Activated CD4-positive, alpha-beta T cell treated with anti-CD3 and anti-CD28 coated beads, Interleukin-2, amount 50 U/mL, for 48 hours (primary cell): ENCODE measurements at places on chromosomes 3 and 15.

DNA sequence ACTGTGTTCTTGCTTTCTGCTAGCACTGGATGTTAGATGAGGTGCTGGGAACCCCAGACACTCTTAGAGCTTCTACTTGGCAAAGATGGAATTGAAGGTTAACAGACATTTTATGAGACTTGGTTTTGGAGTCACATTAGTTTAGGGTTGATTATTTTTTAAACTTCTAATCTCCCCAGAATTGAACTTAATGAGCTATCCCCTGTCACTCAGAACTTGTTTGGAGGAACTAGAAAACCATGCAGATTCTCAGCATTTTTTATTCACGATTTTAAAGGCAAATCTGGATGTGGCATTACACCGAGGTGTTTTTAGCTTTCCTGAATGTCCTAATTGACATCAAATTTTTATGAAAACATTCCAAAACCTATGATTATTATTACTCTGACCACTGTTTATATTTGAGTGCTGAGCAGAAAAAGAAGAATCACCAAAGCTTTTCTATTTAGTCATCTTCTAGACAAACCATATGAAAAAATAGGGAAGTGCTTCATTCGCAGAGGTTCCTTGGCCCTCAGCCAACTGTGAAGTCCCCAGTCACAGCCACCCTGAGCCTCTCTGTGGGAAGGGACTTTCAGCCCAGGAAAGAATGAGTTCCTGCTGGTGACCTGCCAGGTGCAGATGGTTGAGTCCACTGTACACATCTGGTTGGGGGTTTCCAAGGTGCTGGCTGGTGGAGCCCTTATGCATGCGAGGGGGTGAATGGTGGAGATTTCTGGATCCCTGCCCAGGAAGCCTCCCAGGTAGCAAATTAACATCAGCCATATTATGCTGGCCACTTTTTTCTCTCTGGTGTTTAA, 196.0 kb upstream of the TOPAZ1 start:
- no peak for DNase-seq

GRCh38 chr15:56832125-56832524, 86.3 kb upstream of the TCF12 start:
- no peak for DNase-seq

- DNase-seq: no peak
Measured at GRCh38 chr15:74252721-74253120, 16.6 kb downstream of the CCDC33 start.

- no peak for DNase-seq
Measured at GRCh38 chr3:188169830-188170455, 16.0 kb downstream of the LPP start.

DNA sequence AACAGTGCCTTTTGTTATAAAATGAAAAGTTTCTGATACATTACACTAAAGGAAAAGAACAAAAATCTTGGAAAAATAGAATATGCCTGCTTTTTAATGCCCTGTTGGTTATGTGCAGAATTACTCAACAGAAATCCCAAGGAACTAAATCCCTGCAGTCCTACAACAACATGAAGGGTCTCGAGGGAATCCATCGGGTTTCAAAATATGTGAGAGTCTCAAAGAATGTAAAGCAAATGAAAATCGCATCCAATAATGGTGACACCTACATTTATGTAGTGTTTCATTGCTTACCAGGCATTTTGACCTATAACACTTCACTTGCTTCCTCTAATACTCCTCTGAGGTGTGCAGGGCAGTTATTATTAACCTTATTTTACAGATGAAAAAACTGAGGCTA, 411.3 kb downstream of the FOXP1 start:
- no peak for DNase-seq

GRCh38 chr3:65796676-65797075, 242.0 kb downstream of the MAGI1 start:
- no peak for DNase-seq

DNA sequence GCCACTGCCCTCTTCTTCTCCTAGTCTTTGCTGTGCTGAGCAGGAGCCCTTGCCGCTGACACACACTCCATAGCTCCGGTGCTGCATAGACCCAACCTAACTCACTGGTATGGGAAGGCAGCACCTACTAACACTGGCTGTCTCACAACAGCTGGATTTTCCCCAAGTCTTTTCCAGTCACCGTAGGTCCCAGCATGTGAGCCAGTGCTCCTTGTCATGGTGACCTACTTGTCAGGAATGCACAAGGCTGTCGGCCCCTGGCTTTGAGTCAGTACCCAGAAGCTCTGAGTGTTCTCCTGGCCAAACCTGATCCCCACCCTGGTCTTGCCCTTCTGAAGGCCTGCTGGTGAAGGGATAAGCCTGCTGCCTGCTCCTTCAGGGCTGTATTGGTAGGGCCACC, 25.7 kb downstream of the AMOTL2 start:
- no peak for DNase-seq

- no peak for DNase-seq
Measured at GRCh38 chr3:48065035-48065434, 48.8 kb upstream of the MAP4 start.

DNA sequence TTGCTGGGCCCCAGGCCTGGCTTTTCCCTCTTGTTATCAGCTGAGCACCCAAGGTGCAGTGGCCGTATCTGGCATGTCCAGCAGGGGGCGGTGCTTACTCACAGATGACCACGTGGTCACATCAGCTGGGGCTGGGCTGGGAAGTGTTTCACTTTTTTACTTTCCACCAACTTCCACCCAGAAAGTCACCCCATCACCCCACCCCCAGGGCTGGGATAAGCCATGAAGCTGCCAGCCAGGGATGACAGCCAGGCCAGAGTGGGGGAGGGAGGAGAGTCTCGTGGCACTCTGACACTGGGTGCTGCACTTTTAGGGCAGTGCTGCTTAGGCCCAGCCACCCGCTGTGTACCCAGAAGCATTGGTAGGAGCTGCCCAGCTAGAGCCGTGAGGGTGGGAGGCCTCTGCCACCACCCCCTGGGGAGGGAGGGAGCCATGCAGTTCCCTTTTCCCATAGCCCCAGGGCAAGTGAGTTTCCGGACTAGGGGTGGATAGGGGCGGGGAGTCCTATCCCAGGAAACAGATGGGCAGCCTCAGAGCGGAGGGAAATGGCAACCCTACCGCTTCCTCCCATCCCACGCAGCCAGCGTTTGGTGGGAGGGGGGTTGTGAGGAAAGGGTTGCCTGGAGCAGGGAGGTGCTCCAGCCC, 6.1 kb downstream of the PPCDC start:
- peak; percentile 94 for DNase-seq

DNA sequence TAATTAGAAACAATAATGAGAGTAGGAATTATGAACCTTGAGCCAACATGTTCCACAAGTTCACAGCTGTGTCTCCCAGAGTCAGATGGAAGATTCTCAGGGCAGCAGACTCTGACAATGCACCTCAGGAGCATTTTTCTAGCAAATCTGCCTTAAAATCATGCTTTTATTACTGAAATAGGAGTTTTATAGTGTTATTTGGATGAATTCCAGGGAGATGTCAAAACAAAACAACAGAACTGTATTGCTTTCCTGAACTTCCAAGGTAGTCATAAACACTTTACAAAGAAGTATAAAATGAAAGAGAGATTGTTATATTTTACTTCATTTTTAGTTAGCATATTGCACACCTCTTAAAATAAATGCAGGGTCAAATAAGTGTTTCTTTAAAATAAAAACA, 77.0 kb downstream of the P3H2 start:
- no peak for DNase-seq

DNA sequence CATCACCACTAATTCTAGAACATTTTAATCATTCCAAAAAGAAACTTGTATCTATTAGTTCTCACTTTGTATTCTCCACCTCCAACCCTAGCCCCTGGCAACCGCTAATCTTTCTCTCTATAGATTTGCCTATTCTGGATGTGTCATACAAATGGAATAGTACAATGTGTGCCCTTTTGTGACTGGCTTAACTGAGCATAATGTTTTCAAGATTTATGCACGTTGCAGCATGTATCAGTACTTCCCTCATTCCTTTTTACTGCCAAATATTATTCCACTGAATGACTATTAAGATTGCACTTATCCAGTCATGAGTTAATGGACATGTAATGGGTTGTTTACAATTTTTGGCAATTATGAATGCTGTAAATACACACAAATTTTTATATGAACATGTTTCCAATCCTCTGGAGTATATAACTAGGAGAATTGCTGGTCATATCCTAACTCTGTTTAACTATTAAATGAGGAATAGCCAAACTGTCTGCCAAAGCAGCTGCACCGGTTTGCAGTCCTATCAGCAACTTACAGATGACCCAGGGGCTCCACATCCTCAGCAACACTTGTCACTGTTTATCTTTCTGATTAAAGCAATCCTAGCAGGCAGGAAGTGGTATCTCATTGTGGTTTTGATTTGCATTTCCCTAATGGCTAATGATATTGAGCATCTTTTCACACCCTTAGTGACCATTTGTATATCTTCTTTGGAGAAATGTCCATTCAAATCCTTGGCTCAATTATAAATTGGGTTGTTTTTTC, 42.9 kb downstream of the DCUN1D1 start:
- no peak for DNase-seq

DNA sequence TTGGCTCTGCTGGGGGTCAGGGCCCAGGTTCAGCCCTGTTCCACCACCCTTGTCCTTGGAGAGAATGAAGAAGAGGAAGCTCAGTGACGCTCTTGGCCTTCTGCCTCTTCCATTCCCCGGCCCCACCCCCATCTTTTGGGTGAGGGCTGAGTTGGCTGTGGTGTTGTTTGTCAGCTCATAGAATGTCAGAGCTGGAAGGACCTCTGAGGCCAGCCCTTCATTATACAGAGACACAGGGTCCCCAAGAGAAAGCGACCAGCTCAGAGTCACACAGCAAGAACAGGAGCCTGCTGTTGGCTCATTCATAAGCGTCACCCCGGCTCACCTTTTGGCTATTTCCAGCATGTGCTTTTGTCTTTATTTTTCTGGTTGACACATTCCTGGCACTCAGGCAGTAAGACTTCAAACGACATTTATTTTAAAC, 68.2 kb downstream of the AAGAB start:
- DNase-seq: no peak

DNA sequence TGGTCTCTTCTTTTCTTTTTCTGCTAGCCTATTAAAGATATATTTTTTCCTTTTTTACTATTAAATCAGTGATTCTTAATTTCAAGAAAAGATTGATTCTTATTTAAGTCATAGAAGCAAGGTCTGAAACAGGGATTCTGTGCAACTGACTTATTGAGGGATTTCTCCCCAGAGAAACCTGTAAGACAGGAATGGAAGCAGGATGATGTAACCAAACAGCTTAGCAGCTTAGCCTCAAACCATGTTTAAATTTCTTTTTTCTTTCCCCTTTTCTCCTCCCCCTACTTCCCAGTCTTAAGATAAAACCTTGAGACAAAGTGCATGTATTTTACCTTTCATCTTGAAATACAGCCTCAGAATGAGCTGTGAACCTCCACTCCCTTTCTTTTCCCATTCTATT, 322.8 kb downstream of the NEK10 start:
- DNase-seq: no peak

- DNase-seq: no peak
Measured at GRCh38 chr3:118229196-118229595, 805.5 kb downstream of the IGSF11 start.

- DNase-seq: no peak
Measured at GRCh38 chr15:42009022-42009421, 11.8 kb downstream of the PLA2G4E start.

DNA sequence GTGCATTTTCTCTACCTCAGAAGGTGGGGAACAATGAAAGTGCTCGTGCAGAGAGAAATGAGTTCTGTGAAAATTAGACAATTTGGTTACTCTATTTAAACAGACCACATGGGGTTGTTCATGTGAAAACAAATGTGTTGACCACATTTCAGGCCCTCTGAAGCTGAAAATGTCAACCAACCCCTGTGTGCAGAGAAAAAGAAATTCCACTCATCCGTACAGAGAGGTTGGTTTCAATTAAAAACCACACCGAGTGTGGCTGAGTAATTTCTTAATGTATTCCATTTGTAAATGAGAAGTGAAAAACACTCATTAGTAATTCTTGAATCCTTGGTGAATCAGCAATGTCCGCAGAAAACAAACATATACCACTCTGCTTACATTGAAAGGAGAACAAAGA, 46.9 kb upstream of the SLC7A14 start:
- DNase-seq: no peak

DNA sequence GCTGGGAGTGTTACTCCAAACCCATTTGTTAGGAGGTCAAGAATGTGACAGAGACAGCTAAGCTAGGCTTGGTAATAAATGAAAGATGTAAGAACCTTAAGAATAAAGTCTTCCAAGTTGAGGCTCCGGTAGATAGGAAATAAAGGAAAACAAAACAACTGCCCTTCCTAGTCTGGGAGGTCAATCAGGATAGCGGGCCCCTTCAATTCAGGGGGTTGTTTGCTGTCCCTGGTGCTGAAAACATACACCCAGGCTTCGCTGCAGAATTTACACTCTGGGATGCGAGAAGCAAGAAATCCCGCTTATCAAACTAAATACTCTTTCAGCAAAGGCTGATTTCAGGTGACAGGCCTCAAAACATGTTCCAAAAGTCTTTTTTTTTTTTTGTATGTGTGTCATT, 393.4 kb downstream of the NTRK3 start:
- no peak for DNase-seq

DNA sequence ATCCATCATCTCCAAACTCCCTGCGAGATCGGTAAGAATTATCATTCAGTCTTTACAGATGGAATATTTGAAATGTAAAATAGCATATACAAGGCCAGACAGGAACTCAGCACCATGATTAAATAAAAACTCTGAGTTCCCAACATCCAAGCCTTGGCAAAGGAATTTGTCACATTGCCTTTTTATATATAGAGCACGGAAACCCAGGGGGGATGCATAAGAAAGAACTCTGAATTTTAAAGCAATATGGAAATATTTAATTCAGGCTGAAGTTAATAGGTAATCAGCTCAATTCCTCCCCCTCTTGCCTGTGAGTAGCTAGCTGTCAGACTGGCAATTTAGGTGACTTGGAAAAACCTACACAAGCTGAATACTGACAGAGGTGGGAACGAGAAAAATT, 217.9 kb upstream of the KCNMB2 start:
- no peak for DNase-seq

- no peak for DNase-seq
Measured at GRCh38 chr3:94362393-94362792, 299.5 kb downstream of the NSUN3 start.

DNA sequence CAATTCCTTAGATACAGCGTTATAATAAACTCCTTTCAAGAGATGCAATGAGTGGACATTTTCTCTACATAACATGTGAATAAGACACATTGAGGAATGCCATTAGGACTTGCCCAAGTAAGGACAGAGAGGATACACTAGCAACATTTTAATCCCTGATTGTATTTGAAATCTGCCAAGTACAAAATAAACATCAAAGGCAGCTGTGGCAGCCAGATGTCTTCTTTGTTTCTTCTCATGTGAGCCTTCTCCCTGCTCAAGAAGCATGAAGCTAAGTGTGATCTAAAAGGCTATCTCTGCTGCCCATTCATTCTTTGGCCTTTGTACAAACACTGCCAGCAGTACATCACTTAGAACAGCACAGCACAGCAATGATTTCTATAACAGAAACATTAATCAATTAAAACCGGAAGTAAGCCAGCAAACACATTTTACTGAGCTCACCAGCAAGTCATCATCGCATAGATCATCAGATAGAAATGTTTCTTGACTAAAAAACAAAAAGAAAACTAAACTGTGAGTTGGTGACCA, 364.0 kb downstream of the CNTN6 start:
- no peak for DNase-seq

- DNase-seq: no peak
Measured at GRCh38 chr15:68679161-68679560, 100.4 kb downstream of the CORO2B start.

- no peak for DNase-seq
Measured at GRCh38 chr15:81084716-81085115, 49.4 kb upstream of the CFAP161 start.
